Type B pancreatic cell (in vitro differentiated cells): ENCODE measurements at places on chromosomes 16 and 17.

DNA sequence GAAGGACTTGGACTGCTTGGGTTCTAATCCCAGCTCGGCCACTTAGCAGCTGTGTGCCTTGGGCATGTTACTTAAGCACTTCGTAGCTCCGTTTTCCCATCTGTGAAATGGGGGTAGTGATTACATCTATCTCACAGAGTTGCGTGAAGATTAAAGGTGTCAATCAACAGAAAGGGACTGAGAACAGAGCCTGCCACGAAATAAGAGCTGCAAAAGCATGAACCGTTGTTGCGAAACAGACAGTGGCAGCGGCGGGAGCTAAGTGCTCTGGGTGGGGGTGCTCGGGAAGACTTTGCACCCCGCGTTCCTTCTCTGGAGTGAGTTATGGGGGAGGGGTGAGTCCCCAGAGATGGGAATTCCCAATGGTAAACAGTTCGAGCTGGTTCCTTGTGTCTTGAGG lies 79.6 kb upstream of the LHX1 start:
- DNase-seq, result no peak

DNA sequence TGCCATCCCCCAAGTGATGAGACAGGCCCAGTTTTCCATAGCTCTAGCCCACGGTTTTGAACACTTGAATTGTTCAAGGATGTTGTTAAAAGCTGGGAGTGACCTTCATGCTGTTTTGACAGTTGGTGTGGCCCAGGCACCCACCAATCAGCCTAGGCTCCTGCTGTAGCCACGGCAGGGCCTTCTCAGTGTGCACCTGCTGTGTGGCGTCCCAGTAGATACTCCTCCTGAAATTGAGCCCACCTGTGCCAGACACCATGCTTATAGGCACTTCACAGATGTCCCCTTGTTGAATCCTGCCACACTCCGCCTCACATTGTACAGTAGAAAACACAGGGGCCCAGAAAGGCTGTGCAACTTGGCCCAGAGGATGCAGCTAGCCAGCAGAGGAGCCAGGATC lies 86.4 kb downstream of the SOCS1 start:
- DNase-seq, result no peak

- no peak for DNase-seq
Observed at GRCh38 chr16:54620197-54620596, 310.5 kb upstream of the IRX5 start.

- no peak for DNase-seq
Observed at GRCh38 chr17:73105431-73105830, 12.9 kb upstream of the SLC39A11 start.

DNA sequence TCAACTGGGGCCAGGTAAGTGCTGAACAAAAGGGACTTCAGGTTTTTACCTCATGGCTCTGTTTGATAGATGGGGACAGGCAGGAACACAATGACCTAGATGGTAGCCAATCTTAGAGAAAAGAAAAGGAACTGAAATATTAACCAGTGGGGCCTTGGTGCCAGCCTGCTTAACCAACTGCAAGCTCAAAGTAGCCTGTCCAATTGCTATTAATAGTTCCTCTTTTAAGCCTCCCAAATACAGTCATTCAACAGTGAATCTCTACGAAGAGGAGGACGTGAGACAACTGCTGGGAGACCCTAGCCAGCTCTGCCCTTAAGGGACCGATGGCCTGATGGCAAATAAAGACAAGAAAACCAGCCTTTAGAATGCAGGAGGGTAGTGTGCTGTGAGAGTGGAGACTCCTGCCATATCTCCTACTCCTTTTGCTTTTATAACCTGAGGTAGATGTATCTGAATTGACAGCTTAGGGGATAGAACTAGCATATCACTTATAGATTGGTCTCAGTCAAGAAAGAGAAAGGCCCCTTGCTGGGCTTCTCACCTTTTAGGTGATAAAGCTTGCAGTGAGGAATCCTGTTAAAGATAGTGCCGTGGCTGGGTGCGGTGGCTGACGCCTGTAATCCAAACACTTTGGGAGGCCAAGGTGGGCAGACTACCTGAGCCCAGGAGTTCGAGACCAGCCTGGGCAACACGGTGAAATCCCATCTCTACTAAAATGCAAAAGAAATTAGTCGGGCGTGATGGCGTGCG lies 28.3 kb downstream of the ARSG start:
- DNase-seq, result no peak

DNA sequence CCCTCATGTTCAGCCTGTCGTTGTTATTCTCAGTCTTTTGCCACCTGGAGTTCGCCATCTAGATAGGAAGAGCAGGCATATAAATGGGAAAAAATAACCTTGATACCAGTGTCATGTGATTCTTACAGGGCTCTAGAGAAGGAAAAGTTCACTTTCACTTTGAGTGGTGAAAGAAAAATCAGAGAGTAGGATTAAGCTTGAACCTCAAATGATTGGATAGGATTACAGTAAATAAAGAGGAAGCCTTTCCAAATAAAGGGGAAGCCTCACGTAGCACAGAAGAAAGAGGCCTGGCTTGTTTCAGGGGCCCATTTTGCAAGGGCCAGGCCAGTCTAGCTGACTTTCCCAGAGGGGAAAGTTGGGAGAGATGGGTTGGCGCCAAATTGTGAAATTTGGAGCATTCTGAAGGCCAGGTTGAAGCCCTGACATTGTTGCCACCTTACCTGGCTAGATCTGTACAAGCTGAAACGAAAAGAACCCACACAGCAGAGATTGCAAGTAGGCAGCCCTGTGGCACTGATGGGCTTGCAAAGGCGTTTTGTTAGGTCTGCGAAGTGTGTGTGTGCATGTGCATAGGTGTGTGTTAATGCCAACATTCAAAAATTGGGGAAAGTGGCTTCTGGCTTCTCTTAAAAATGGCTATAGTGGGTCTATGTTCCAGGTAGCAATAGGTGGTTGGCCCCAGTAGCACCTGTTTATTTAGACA lies 38.8 kb downstream of the TMC6 start:
- no peak for DNase-seq

DNA sequence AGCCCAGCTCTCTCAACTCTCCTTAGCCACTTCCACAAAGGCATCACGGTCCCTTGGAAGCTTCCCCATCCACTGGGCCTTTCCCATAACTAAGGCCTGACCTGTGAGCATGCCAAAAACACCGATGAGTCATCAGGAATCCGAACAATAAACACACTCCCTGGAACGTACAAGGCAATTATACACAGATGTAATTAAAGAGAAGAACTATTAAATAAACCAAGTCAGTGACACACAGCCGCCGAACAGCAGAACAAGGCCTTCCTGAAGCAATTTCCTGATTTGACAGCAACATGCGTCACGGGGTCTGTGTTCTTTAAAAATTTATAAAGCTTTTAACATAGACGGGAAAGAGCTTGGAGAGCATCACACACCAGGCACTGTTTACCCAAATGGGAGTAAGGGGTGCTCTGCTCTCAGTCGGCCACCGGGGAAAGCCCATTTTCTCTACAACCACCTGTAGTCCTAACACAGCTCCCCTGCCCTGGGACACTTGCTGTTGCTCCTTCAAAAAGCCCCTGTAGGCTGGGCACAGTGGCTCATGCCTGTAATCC lies 29.4 kb downstream of the COG7 start:
- DNase-seq, result no peak

GRCh38 chr17:44997733-44998520 lies 29.8 kb upstream of the C1QL1 start:
- DNase-seq, result no peak

GRCh38 chr16:80346111-80346632 lies 194.6 kb upstream of the DYNLRB2 start:
- DNase-seq, result no peak

DNA sequence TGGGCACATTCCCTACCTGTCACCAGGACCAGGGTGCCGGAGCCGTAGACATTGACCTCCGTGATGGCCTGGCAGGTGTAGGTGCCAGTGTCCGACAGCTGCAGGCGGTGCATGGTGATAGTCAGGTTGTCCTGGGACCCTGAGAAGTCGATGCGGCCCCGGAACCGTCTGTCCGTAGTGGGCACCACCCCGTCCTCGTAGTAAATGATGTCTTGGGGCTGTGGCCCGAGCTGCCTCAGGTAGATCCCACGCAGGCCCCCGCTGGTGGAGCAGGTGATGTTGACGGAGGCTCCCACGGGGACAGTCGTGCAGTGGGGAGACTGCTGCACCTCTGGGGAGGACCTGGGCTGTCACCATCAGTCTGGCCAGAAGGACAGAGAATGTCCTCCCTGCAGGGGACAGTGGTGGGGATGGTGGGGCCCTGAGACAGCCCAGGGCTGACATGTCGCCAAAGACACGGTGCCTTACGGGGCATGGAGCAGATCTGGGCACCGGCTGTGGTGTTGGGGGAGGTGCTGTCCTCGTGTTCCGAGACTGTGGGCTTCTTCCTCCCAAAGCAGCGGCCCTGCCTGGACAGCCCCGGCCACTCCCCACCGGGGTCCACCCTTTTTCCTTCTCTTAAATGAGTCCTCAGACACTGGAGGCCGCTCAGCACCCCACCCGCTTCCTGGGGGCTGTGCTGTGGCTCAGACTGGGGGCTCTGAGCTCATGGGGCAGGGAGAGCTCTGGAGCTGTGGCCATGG lies 586 bp downstream of the CD7 start:
- DNase-seq, result no peak

DNA sequence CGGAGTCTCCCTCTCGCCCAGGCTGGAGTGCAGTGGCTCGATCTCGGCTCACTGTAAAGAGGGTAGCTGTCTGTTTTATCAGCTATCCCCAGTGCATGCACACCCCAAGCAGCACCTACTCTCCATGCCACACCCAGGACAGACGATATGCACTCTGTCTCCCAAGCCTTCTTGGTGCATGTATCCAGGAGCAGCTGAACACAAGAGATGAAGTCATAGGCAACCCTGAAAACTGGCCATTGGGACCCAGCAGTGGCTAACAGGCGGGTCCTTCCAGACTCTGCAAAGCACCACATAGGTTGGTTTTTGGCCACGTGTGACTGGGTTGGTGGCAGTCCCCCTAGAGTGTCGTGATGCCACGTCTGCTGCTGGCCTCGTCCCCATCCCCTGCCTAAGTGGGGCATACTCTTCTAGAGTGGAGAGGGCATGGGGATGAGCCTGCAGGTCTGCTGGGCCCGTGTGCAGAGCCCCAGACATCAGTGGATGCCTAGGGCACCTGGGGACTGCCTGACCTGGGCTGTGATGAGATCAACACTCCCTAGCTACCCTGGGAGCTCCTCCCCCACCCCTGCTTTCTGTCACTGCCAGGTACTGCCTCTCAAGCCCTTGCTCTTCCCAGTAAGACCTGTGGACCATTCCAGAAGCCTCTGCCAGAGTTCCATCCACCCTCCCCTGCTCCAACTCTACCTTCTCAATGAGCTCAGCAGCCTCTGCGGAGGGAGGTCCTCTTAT lies 9.3 kb downstream of the PDE6G start:
- no peak for DNase-seq

DNA sequence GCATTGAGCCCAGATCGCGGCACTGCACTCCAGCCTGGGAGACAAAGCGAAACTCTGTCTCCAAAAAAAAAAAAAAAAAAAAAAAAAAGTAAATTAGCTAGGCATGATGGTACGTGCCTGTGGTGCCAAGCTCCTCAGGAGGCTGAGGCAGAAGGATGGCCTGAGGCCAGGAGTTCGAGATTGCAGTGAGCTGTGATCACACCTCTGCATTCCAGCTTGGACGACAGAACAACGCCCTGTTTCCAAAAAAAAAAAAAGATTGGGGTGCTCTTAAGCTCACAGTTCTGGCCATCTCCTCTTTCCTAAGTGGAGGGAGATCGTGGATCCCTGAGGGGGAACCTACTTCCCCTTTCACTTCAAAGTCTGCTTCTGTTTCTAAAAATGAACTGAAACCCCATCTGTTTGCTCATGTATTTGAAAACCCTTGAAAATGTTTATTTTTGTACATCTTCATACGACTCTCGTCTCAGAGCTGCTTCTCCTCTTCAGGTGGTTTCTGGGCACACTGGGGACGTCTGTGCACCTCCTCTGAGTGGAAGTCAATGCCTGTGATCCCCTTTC lies 138.8 kb downstream of the PRKCA start:
- no peak for DNase-seq

GRCh38 chr17:6986676-6987075 lies 9.2 kb upstream of the ALOX12 start:
- no peak for DNase-seq

- DNase-seq, result no peak
Observed at GRCh38 chr16:78458588-78458987, 359.1 kb downstream of the WWOX start.

DNA sequence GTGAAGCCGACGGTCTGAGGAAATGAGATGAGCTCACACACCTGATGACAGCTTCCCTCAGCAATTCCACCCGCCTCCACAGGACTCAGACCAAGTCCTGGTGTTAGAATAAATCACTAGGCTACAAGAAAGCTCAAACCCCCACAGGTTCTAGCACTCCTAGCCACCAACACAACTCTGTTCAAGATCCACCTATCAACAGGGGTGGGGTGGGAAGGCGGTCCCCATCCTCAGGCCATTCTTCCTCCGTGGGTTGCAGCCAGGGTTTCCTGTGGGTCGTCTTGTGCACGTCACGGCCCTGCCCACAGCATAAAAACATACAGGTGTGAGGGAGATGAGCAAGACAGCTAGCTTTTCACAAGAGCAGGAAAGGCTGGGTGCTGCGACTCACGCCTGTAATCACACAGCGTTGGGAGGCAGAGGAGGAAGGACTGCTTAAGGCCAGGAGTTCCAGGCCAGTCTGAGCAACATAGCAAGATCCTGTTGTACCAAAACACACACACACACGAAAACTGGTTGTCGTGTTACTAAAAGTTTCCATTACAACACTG lies 81.1 kb downstream of the ANKRD11 start:
- DNase-seq, result no peak
